ENCODE measurements at places on chromosomes 4 and X. TPM values are rescaled to one million over a fixed set of nuclear protein-coding genes. Genes with fewer than 3 reads are reported as not detected.

EDA2R gene
- 0.84 TPM for total RNA-seq

RIBC1 gene
- 0.89 TPM for total RNA-seq

SLC10A3 gene
- 34.3 TPM for total RNA-seq

EXOC1L gene
- total RNA-seq, result not detected

BRS3 gene
- total RNA-seq, result not detected

PRKG2 gene
- total RNA-seq, result 0.06 TPM

Measured in activated CD8-positive, alpha-beta memory T cell treated with anti-CD3 and anti-CD28 coated beads for 36 hours (primary cell).